ENCODE measurements at places on chromosomes 1 and 21. TPM values are rescaled to one million over a fixed set of nuclear protein-coding genes. Genes with fewer than 3 reads are reported as not detected.

DNA sequence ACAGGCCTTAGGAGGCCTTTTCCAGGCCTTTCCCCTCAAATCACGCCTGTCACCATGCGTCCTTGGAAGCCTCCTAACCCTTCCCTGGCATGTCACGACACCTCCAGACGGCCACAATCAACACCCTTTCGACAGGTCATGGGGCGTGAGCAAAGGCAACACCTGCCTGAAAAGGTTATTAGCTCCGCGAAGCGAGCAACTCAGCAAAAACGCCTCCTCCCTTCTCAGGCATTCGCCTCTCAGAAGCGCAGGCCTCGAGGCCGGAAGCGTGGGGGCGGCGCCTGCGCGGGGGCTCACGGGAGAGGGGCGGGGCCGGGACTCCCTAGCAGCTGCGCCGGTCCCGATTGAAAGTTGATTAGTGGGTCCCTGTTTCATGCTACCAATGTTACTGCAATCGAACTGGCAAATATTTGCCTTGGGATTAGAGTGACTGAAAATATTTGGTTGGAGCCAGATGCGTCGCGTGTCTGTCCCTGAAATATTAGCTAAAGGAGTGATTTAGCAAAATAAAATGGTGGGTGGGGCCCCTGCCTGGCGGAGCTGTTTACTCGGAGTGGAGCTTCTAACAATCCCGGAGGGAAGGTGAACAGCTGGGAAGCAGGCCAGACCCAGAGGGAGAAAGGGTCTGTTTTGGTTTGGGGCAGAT, 44.9 kb downstream of the GFI1 start:
- no peak for DNase-seq

GRCh38 chr21:45468051-45468970, 63.3 kb downstream of the COL18A1 start:
- DNase-seq: no peak

DNA sequence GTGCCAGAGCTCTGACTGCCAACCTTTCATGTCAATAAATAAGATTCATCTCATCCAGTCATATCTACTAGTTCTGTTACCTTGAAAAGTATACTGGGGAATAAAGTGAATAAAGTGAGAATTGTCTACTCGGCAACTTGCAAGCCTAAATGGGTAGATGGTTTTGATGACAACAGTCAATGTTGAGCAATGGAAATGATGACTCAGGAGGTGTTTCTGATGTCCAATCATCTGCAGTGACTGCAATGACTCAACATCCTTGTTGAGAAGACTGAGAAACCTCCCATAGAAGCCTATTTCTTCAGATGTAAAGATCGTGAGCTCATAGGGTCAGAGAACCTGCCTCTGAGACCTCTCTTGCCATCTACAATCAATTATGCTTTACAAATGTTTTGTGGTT, 276.4 kb downstream of the SPATA17 start:
- no peak for DNase-seq

DNA sequence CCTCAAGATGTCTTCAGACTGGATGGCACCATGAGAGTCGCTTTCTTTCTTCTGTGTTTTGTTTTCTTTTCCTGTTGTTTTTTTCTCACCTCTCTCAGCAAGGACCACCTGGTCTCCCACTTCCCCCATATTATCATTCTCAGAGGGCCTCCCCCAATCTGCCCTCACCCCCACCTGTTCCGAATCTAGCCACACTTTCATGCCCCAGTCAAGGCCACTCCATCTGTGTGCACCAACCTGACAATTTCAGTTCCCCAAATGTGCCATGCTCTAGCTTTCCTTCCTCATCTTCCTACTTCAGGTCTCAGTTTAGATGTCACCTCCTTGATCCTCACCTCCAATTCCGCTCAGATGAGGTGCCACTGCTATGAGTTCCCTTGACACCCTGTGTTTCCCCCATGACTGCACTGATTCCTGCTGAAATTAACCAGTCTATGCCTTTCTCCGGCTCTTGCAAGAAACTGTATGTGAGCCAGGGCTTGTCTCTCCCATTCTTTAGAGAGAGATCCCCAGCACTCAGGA, 146.2 kb downstream of the PLPP3 start:
- no peak for DNase-seq

DNA sequence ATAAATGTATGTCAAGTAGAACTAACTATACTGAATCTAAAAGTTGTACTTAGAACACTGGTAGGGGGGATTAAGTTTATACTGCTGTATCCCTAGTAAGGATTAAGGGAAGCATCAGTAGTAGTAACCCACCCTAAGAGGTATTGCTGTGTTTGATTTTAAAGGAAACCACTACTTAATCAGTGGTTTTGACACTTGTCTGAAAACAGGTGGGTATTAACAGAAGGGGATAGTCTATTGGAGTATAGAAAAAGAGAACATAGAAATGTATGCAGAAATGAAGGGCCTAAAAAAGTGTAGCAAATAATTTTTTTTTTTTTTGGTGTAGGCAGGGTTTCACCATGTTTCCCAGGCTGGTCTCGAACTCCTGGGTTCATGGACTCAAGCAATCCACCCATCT, 2.2 kb downstream of the MIGA1 start:
- DNase-seq: no peak

The RNF186 gene
- total RNA-seq: not detected

- no peak for DNase-seq
These were observed 16.7 kb upstream of the ATP1B1 start for GRCh38 chr1:169089776-169090175.

The CLCA2 gene
- total RNA-seq: under 0.01 TPM

All from occipital lobe (tissue), 3 donors.